ENCODE measurements at places on chromosomes 12 and 14.

GRCh38 chr12:62361048-62361447 lies 100.8 kb downstream of the USP15 start:
- no peak for DNase-seq

- DNase-seq = no peak
Observed at GRCh38 chr12:83527810-83528209, 841.1 kb downstream of the TMTC2 start.

DNA sequence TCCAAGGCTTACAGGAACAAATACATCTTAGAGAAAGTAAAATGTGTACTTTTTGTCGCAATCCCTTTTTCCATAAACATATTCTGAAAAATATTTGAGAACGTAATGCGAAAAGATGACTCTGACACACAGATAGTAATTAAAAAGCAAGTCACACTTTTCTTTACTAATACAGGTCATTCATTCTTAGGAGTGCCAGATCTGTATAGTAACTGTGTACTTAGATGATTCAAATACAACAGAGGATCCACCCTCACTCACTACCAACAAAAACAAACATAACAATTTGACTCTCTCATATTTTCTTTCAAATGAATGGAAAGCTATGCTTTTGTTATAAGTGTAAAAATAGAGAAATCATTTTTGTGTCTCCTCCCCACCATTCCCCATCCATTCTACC lies 795.4 kb downstream of the SLC6A15 start:
- DNase-seq = no peak

- no peak for DNase-seq
Observed at GRCh38 chr12:30845676-30846075, 80.9 kb upstream of the TSPAN11 start.

DNA sequence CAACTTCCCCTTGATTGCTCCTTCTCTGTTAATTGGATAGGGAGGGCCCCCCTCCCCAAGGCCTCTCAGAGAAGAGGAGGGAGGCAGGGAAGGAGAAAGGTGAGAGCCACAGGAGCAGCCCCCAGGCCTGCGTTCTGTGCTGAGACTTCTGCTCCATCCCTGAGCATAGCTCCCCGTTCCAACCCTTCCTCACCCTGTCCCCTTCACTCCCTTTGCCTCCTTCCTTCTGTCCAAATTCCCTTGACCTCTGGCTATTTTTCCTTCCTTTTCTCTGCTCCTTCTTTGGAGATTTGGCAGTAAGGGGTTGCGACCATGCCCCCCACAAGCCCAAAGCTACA lies 788 bp upstream of the ASIC1 start:
- no peak for DNase-seq

DNA sequence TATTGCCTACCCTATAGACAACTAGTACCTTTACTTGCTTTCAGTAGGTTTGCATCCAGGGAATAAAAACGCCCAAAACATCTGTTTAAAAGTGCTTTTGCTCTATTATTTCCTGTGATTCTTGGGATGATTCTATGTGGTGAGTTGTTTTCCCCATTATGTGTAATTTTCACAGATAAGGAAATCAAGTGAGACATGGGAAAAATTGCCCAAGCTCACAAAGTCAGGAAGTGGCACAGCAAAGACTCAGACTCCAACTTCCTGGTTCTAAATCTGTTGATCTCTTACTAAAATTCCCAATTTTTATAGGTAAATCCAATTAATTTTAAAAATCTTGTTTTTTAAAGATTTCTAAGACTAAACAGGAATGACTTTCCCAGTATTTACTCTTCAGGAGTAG lies 39.0 kb downstream of the NID2 start:
- no peak for DNase-seq

GRCh38 chr12:94851396-94852028 lies 152.0 kb downstream of the NDUFA12 start:
- DNase-seq = no peak

DNA sequence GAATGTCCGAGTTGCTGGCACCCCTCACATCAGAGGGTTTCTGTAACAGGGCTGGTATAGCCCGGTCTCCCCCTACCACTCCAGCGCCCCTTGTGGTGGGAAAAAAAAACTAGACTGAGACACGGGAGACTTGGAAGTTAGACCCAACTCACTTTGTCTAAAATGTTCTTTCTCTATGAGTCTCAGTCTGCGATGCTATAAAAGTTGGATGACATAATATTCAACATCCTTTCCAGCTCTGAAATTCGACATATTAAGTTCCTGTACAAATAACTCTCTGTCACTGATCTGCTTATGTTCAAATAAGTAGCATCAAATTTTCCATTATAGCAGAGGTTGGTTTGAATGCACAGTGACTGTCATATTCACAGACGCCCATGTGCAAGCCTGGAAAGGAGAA lies 25.7 kb upstream of the TC2N start:
- DNase-seq = peak; percentile 43

- no peak for DNase-seq
Observed at GRCh38 chr14:74425525-74426201, 347 bp downstream of the SYNDIG1L start.

- no peak for DNase-seq
Observed at GRCh38 chr14:69693145-69693544, 73.8 kb upstream of the SRSF5 start.

- DNase-seq = peak; percentile 86
Observed at GRCh38 chr14:53953002-53953827, 3.4 kb downstream of the BMP4 start.

DNA sequence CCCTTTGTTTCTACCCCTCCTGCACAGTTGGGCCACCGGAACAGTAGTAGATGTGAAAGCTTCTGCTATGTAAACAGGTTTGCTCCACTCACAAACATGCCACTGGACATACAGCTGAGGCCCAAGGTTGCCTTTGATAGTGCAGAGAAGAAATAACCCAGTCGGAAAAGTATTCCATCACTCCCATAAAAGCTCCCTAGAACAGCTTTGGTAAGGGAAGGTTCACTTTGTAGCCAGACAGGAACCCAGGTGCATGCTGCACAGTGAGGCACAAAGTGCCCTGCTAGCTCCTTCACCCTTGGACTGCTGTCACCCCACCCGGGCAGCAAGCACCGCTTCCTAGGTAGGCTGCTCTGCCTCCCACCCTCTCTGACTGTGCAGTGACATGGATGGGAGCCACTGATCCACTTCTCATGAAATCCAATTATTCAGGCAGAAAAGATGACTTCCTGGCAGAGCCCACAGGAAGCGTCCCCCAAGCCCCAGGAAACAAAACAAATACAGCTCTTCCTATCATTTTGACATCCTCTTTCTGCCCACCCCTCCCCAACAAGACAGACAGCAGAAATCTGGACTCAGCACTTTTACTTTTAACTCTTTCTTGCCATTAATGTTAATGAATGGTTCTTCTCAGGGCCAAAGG lies 100.2 kb downstream of the SRGAP1 start:
- DNase-seq = peak; percentile 40

GRCh38 chr14:90179357-90179756 lies 77.0 kb upstream of the PSMC1 start:
- peak; percentile 52 for DNase-seq

- peak; percentile 75 for DNase-seq
Observed at GRCh38 chr14:105180592-105181548, at the start of gene NUDT14. Gene NUDT14, minus strand, starts transcription at chr14:105181312. Its CDS starts 103 bp downstream, at chr14:105181209.

GRCh38 chr14:59964251-59965007 lies 44.5 kb downstream of the LRRC9 start:
- DNase-seq = no peak

All from BE2C (cell line).